Central memory CD8-positive, alpha-beta T cell (primary cell): ENCODE measurements at places on chromosomes 3 and 15.

DNA sequence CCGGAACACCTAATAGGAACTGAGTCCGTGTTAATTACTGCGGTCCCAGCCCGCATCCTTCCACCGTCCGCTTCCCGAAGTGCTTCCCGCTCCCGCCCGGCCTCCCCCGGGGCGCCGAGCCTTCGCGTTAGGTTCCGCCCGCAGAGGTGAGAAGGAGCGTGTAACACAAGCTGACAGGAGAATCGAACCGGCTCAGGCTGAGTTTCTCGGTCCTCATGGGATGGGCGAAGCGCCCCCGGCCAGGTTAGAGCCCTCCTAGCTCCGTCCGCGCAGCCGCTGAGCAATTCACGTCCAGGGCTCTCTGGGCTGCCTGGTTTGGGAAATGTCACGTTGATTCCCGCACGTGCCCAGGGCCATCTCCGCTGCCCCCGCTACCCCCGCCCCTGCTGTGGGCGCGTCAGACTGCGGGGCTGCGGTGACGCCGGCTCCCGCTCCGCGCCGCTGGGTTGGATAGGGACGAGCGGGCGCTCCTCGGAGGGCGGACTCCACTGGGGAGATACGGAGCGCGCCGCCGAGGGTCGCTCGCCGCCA is 954 bp downstream of the CLDN11 start:
- DNase-seq = no peak

DNA sequence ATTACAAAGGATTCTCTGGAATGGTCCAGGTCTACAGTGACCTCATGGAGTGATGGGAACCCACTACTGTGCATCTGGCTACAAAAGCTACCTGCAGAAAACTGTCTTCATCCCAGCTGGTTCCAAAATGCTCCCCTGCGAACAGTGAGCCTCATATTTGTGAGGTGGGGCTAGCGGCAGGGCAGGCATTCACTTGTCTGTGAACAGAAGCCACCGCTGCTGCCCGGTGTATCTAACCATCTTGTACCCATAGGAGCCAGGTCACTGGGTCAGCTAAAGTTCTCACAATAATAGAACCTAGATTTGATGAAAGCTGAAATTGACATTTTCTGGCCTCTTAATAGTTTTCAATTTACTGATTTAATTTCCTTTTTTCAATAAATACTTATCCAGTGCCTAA is 150.7 kb downstream of the KLF13 start:
- no peak for DNase-seq

GRCh38 chr15:101183226-101183930 is 68.5 kb downstream of the CHSY1 start:
- no peak for DNase-seq

GRCh38 chr3:16721494-16721893 is 116.3 kb upstream of the DAZL start:
- no peak for DNase-seq

DNA sequence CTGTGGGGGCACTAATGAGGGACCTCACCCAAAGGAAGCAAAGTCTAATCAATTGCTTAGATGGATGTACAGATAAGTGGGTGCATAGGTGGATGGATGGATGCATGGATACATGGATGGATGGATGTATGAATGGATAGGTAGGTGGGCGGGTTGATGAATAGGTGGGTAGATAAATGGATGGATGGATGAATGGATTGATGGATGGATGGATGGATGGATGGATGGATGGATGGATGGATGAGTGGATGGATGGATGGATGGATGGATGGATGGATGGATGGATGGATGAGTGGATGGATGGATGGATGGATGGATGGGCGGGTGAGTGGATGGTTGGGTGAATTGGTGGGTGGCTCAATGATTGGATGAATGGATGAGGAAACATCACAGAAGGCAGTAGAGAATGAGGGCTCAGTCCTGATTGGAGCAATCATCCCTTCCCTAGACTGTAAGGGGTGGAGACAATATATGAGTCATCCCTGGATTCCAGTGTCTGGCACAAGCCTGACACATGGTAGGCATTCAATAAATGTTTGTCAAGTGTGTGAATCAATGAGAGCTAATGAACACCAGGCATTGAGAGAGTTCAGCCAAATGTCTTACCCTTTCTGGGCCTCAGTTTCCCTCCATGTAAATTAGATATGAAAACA is 40.4 kb upstream of the PXYLP1 start:
- no peak for DNase-seq

DNA sequence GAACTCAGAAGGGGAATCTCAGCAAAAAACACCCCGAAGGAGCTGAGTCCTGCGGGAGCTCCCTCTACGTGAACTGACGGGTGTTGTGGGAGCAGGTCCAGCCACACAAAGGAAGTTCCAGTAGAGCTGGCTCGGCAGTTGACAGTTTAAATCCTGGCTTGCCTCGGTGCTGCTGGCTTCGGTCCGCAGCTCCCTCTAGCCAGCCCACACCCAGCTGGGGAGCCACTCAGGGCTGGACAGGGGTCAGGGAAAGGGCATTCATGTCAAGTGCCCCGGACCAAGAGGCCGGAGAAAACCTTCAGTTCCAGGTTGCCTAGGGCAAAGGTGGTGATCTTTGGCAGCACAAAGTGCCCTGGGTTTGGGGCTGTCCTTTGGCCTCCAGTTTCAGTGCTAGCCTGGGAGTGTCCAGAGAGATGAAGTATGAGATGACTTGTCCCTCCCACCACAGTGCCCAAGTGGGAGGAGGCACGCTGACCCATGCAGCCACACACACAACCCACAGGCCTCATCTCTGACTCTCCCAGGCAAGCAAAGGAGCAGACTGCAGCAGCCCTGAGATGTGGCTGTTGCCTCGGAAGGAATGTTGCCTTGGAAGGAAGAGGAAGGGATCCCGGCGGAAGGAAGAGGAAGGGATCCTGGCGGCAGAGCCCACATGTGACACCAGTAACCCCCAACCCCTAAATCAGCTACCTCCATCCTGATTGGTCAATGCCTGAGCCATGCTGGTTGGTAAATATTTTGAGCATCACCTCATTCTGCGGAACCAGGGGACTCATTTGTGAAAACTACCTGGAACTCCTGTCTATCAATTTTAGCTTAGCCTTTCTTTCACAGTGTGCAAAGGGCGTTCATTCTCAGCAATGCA is 13.9 kb upstream of the ANPEP start:
- DNase-seq = no peak

DNA sequence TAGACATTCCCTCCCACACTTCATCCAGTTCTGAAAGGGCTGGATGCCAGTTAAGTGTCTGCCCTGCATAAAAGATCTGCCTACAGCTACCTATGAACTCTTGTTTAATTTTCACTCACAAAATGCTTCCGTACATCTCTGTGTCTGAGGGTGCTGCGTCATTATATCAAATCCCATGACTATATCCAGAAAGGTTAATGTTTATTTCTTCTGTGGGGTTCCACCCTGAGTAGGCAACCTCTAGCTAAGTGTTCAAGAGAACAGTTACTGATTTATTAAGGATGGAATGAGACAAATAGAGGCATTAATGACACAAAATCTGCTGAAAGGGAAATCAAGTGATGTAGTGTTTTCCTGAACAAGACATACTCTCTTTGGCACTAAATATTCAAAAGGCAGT is 220.2 kb downstream of the MTHFS start:
- no peak for DNase-seq

- DNase-seq = no peak
Measured at GRCh38 chr3:162138509-162138908, 641.9 kb downstream of the OTOL1 start.

DNA sequence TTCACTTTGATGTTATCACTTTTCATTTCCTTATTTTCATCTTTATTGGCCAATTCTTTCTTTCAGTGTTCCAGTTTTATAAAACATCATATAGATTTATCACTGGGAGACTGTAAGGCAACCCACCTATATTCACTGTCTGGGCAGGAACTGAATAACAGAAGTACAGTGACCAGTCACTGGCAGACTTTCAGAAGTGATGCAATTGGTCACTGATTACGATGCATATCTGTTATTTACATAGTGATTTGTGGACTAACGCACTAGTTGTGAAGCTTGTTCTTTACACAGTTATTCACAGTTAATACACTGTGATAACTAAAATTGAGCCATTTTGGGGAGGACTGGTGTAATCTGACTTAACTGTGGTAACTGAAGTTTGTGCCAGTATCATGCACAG is 190.2 kb upstream of the DPH6 start:
- no peak for DNase-seq

DNA sequence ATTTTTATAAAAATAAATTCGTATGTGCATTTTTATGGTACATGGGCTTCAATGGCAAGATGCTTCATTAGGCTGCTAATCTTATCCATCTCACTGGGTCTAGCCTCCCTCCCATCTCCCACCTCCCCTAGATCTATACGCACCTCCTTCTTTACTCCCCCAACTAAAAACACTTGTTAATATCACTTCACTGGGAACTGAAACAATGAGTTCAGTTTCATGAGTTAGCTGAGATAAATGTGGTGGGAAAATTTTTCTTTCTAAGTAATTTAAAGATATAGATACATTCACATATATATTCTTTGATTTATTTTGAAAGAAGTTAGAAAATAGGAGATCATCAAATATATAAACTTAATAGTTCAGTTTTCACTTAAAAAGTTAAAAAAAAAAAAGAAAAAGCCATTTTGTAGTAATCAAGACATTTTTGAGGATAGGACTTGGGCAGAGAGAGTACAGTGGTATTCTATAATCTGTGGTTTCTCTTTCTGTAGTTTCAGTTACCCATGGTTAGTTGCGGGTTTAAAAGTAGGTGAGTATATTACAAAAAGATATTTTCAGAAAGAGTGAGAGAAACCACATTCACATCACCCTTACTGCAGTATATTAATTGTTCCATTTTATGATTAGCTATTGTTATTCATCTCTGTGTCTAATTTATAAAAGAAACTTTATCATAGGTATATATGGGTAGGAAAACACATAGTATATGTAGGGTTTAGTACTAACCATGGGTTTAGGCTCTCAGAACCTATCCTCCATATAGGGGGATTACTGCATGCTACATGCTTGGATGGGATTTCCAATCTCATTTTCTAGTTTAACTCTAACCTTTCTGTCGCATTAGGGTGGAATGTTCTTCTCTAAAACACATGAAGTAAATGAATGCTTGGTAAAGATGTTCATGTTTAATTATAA is 316.0 kb upstream of the CBLB start:
- no peak for DNase-seq

GRCh38 chr3:160822936-160823335 is 66.9 kb downstream of the PPM1L start:
- DNase-seq = no peak

DNA sequence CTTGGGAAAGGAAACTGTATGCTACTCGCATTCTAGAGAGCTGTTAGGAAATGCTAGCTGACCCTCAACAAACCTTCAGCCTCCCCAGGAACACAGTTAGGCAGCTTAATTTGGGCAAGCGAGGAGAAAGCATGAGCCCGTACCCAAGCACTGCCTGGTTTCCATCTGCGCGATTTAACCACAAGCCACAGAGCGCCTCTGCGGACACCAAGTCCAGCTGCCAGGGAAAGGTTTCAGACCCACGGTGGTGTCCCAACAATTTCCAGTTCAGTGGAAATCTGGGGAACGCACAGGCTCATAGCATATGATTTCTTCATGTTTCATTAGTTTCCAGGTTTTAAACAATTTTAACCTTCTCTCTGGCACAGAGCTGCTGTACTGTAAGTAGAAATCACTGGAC is 617.6 kb downstream of the FHIT start:
- no peak for DNase-seq

- no peak for DNase-seq
Measured at GRCh38 chr3:181855825-181856224, 144.1 kb downstream of the SOX2 start.

- peak; percentile 79 for DNase-seq
Measured at GRCh38 chr15:31870328-31871165, 159.8 kb upstream of the CHRNA7 start.

GRCh38 chr3:40308725-40309417 is 636 bp upstream of the EIF1B start:
- no peak for DNase-seq

DNA sequence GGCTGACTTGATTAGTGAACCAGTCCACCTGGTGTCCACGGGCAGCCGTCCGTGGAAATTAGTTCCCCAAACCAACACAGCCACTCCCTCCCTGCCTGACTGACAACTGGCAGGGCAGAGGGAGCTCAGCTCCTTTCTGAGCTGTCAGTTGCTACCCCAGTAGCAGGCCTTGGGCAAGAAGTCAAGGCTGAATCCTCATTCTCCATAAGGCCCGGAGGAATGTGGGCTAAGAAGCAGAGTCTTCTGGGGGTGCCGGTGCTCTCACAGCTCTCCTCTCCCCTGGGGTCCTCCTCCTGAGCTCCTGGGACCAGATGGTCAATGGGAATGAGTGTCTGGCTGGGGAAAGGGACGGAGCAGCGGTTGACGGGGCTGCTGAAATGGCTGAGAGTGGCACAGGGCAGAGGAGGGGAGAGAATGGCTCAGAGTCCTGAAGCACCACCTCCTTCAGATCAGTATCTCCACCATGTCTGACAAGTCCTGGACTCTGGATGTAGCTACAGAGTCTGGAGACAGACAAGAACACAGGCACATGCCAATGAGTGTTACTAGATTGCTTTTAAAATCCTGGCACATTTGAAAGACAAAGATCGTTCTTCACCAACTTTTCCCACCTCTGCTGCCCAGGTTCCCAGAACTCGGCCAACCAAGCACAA is 16.9 kb downstream of the AMOTL2 start:
- no peak for DNase-seq

- DNase-seq = peak; percentile 25
Measured at GRCh38 chr15:99925661-99926461, 192.6 kb upstream of the LYSMD4 start.

DNA sequence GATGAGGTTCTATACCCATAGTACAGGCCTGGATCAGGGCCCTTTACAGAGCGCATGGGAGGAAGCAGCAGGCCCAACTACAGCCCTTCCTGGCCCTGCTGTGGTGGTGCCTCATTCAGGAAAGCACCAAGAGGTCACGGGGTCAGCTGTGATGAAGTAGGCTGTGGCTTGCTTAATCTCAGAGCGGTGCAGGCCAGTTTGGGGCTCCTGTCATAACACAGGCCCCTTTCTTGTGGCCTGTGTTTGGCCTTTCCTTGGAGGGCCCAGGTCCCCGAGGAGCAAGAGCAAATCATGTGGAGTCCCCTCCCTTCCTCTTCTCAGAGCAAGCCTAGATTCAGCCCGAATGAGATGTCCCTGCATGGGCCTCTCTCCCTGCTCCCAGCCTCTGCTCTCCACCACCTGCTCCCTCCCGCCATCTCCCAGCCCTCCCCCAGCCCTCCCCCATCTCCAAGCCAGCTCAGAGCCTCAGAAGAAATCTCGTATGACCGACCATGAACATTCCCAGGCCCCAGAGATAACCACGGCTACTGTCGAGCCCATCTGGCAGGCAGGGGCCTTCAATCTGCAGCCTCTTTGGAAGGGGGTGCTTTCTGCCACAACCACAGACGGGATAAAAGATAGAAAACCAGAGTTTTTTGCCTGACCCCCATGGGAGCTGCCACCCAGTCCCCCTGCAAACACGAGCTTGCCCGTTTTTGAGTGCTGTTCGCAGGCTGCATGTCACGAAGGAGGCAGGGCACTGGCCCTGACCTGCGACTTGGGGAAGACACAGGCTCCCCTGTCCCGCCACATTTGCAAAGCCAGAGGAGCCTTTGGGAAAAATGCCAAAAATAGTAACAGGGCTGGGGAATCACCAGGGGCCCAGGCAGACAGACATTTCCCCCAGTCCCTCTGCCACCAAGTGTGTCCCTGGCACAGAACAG is 32.3 kb upstream of the DUSP7 start:
- no peak for DNase-seq

GRCh38 chr3:63167113-63167512 is 111.0 kb upstream of the SYNPR start:
- DNase-seq = no peak
